ENCODE measurements at places on chromosomes 1 and 21. TPM values are rescaled to one million over a fixed set of nuclear protein-coding genes. Genes with fewer than 3 reads are reported as not detected.

GRCh38 chr1:55716610-55717009, 501.4 kb upstream of the USP24 start:
- no peak for DNase-seq

GRCh38 chr1:197171531-197171930, 25.1 kb upstream of the ASPM start:
- DNase-seq: no peak

GRCh38 chr1:39692152-39693074, 1.2 kb upstream of the HPCAL4 start:
- peak; percentile 79 for DNase-seq

DNA sequence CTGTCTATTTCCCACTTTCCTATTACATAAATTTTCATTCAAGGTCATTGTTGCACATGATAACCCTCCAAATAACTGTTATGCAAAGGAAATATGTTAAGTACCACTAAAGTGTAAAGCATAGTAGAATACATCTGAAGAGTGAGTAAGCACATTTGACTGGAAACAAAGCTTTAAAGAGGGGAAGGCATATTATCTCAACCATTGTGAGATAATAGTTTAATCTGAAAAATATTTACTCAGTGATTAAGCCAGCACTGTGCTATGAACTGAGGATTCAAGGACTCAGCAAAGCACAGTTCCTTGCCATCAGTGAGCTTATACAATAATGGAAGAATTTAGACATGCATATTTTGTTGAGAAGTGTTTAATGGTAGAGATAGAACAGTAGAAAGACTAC, 127.4 kb downstream of the HMCN1 start:
- no peak for DNase-seq

- no peak for DNase-seq
These were observed 14.3 kb upstream of the LPAR3 start for GRCh38 chr1:84907095-84907827.

DNA sequence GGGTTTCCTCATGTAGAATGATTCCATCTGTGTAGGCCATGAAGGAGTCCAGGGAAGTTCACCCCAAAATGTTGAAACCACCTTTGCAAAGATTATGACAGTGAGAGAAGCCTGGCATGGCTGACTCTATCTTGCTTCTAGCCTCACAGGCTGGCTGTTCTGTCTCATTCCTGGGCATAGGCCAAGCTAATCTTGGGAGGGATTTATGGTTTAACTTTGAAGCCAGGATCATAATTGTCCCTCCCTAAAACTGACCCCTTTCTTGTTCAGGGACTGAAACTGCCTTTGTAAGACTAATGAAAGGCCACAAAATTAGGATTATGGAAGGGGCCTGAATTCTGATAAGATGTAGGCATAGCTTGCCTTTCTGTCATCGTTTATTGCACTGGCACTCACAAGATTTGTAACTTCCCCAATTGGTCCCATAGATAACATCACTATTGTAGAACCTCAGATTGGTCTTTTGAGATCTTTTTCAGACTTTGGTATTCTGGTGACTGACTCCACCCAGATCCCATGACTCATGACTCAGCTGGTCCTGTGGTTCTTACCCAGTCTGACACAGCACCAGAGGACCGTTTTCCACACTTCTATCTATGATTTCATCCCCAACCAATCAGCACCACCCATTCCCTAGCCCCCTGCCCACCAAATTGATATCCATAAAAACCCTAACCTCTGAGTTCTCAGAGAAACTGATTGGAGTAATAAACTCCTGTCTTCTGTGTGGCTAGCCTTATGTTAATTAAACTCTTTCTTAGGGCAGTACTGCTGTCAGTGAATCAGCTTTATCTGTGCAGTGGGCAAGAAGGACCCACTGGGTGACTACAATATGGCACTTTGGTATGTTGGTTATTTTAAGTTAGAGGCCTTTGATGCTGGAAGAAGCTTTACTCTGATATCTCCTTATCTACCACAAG, 13.6 kb upstream of the LAMTOR5 start:
- no peak for DNase-seq

DNA sequence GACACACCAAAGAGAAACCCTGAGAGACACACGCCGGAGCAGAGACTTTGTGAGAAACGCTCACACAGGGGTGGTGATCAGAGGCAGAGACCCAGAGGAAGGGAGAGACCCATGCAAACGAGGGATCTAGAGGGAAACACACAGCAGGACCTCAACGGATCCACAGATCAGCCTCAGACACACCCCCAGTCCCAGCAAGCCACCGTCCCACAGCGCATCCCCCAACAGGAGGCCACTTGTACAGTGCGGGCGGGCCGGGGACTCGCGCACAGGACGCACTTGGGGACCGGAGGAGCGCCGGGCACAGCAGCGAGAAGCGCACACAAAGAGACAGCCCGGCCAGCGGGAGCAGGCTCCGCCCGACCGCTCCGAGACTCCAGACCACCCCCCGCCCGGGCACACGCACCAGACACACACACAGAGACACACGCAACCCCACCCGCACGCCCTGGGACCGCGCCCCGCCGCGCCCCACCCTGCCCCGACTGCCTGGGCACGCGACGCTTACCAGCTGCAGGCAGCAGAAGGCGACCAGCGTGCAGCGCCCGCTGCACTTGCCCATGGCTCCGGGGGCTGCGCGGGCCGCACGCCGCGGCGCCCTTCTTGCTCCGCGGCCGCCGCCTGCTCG, 587 bp downstream of the NKAIN1 start:
- DNase-seq: peak; percentile 57

DNA sequence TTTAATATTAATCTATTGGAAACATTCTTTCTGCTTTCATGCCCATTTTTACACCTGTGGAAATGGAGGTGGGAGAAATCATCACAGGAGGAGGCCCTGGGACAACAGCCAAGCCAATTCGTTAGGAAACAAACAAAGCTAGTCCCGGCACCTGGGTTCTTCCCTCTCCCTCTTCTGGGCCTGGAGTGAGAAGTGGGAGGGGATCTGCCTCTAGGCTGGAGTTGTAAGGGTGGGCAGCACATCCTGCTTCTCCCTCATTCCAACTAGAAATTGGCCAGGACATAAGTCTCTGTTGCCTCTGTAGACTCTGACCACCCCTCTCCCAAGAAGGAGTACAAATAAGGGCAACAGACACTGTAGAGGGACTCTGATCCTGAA, 20.2 kb upstream of the ERO1B start:
- no peak for DNase-seq

DNA sequence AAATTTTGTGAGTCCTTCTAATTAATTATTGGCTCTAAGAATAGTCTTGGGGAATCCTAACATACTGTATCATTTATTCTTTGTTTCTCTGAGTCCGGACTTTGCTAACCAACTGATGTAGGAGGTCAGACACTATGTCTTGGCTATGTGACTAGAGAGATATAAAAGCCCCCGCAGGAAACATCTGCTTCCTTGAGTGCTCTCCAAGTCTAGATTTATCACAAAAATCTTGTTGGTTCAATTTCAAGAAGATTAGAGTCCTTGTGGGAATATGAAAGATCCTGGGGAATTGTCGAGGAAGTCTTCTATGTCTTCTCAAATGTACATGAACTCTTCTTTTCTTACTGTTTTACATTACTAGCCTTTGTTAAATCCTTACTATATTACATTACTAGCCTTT, 1712.5 kb downstream of the NCAM2 start:
- no peak for DNase-seq

The SPRR1A gene
- not detected for total RNA-seq

The AIM2 gene
- total RNA-seq: 3.0 TPM

The CCDC30 gene
- 5.0 TPM for total RNA-seq

The MFAP2 gene
- 14.8 TPM for total RNA-seq

The NUDT17 gene
- 1.8 TPM for total RNA-seq

The OR2L13 gene
- total RNA-seq: not detected

Data from upper lobe of right lung (tissue), 1 donor.